ENCODE measurements at places on chromosomes 16 and 17. TPM values are rescaled to one million over a fixed set of nuclear protein-coding genes. Genes with fewer than 3 reads are reported as not detected.

Gene CPHXL2
- total RNA-seq = not detected

- DNase-seq = no peak
Measured at GRCh38 chr17:17440010-17440843, 36.6 kb upstream of the MED9 start.

DNA sequence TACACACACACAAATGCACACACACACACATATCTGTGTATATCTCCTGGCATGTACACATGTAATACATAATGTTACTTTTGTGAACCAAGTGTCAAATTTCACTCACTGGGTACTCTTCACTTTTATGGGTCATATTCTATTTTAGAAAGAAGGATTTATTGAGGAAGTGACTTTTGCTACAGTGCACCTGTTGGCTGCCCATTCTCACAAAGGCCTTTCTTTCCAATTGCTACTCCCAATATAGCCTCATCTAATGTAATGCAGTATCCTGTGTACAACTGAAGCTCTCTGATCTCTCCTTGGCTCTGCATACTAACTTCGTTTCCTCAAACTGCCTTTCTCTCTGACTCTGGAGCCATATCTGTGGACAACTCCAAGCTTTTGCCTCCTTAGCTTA is 107.5 kb downstream of the ABCA8 start:
- DNase-seq = no peak

DNA sequence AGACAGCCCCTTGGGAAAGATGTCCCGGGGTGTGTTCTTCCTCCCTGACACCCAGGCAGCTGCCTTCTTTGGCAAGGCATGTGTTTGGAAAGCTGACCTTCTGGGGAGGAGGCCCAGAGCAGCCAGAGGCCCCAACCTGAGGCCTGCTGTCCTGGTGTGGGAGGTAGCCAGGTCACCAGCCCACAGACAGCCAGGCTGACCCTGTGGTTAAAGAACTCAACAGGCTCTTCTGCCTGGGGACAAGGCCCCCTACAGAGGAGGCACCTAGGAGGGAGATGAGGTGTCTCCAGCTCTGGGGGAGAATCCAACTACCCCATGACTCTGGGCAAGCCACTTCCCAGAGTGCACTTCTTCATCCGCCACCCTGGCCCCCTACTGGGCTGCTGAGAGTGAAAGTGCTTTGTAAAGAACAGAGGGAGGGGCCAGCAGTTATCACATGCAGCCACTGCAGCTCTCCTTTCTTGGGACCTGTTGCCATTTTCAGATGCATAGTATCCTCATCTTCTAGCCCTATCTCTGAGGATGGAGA is 13.1 kb upstream of the SREBF1 start:
- peak; percentile 45 for DNase-seq

- DNase-seq = peak; percentile 73
Measured at GRCh38 chr17:69523244-69523861, 108.9 kb downstream of the MAP2K6 start.

GRCh38 chr16:20136446-20136968 is 62.8 kb upstream of the GPR139 start:
- no peak for DNase-seq

GRCh38 chr16:31350275-31351005 is 4.5 kb upstream of the ITGAX start:
- no peak for DNase-seq

DNA sequence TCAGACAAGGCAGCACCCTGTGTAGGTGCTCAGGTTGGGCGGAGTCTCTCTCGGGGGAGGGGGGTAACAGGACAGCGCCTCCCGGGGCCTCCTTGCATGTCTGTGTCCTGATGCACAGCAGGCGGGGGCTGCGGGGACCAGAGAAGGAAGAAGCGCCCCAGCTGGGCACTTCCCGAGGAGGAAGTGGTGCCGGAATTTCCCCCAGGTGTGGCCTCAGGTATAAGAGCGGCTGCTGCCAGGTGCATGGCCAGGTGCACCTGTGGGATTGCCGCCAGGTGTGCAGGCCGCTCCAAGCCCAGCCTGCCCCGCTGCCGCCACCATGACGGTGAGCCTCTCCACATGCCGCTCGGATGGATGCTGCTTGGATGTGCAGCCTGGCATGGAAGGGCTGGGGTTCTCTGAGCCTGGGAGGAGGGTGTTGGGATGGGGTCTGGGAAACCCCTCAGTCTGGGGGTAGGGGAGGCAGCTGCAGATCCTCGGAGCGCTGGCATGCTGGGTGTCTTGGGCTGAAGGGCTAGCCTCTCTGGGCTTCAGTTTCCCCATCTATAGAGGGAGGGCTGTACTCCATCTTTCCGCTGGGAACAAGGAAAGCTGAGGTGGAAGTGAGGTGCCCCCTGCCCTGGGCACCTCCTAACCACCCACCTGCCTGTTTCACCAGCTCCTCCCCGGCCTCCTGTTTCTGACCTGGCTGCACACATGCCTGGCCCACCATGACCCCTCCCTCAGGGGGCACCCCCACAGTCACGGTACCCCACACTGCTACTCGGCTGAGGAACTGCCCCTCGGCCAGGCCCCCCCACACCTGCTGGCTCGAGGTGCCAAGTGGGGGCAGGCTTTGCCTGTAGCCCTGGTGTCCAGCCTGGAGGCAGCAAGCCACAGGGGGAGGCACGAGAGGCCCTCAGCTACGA is at the start of gene IL17C:
TSS of gene IL17C (plus strand) at position 250 of the 908 bp plus-strand sequence. CDS start at position 320, 70 bp downstream.
- DNase-seq = no peak

DNA sequence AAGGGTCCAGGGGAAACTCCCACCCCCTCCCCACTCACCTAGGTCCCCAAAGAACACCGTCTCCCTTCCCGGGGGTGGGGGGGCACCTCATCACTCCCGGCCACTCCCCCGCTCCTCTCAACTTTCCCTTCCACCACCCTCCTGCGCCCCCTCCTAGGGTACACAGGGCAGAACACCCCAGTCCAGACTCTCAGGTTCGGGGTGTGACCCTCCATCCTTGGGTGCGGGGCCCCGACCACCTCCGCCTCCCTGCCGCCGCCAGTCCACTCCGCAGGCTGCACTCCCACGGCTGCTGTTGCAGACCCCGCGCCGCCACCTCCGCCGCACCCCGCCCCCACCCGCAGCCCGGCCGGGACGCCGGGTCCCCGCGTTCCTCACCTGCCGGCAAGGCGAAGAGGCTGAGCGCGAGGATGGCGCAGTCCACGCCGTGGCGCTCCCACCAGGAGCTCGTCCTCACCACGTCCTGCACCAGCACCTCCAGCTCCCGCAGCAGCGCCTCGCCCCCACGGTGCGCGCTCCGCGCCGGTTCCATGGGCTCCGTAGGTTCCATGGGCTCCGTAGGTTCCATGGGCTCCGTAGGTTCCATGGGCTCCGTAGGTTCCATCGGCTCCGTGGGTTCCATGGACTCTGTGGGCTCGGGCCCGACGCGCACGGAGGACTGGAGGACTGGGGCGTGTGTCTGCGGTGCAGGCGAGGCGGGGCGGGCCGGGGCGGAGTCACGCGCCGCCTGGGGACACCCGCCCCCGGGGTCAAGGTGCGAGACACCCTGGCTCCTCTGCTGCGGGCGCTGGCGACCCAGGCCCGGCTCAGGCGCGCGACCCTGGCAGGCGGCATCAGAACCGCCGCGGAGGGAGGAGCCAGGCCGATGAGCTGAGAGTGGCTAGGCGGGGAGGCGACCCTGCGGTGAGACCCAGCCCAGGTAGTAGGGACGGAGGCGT is at the start of gene FADS6:
TSS of gene FADS6 (minus strand) at position 660 of the 938 bp plus-strand sequence. CDS start at position 622, 38 bp downstream.
- DNase-seq = no peak

DNA sequence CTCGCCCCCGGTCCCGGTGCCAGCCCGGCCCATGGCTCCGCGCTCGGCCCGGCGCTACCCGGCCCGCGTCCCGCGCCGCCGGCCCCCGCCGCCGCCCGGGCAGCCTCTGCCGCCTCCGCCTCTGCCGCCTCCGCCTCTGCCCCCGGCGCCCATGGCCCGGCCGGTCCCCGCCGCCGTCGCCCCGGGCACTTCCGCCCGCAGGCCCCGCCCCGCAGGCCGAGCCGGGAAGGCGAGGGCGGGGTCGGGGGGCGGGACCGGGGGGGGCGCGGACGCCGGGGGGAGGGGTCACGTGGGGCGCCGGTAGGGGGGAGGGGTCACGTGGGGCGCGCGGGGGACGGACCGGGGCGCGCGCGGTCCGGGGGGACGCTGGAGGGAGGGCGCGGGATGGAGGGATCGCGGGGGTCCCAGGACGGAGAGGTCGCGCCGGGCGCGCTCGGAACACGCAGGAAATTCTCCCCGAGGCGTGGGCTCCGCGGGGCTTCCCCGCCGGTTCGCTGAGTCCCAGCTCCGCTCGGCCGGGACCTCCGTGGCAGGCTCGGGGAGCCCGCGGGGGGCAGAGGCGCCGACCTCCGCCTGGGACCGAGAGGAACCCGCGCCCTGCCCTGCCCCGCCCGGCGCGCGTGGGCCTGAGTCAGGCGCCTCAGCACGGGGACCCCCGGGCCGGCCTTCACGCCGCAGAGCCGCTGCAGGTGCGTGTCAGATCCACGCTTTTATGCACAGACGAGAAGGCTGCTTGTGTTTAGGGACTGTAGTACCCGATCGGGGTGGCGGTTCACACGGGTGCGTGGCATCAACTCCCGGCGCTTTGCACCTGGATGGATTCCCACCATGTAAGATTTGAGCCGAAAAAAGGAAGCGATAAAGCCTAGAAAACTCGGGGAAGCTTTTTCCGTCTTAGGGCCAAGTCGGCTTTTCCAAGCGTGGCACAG is at the start of gene PGAP6:
TSS of gene PGAP6 (minus strand) at position 190 of the 929 bp plus-strand sequence. CDS start at position 33, 157 bp downstream.
- peak; percentile 56 for DNase-seq

Gene GFAP
- total RNA-seq = 0.13 TPM

- DNase-seq = no peak
Measured at GRCh38 chr17:66369830-66370229, 67.4 kb downstream of the PRKCA start.

Gene TM4SF5
- not detected for total RNA-seq

- DNase-seq = no peak
Measured at GRCh38 chr16:11111856-11112634, 144.0 kb downstream of the SOCS1 start.

DNA sequence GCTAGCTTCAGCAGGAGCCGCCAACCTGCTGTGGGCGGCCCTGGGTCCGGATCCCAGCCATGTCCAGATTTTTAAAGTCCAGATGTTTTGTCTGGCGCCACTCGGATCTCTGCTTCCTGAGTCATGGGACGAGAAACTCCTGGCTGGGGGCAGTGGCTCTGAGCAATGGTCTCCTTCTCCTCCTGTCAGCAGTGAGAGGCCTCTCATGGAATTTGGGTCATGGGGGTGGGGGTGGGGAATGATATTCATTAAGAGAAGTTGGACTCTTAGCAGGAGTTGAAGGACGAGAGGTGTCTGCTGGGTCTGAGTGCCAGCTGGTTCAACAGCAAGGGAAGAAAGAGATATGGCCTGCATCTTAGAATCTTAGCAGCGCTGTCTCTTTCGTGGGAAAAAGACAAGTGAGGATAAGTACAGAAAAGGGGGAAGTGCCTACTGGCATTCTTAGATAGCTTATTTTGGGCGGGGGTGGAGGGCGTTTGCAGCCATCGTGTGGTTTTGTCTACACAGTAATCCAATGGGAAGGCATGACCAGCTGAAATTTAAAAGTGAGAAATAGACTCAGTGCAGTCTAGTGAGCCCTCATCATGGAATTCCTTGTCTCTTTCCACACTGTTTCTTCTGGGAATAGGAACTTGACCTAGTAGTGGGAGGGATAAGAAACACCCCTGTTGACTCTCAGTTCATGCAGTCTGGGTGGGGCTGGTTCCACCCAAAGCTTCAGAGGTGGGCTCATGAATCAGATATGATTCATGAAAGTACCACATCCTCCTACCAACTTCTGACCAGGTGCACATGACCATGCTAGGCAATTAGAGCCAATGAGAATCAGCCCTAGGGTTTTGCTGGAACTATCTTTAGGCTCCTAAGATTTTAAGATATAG is 80.5 kb downstream of the MYH13 start:
- no peak for DNase-seq

Gene ACSM3
- total RNA-seq = 0.13 TPM

DNA sequence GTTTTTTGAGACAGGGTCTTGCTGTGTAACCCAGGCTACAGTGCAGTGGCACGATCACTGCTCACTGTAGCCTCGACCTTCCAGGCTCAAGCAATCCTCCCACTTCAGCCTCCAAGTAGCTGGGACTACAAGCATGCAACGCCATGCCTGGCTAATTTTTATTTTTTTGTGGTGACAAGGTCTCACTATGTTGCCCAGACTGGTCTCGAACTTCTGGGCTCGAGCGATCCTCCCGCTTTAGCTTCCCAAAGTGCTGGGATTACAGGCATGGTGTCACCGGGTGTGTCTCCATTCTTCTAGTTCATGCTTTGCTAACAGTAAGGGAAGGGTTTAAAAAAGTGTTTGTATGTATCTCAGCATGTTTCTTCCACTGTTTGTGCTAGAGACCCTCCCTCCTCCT is 101.8 kb downstream of the HIC1 start:
- DNase-seq = no peak

DNA sequence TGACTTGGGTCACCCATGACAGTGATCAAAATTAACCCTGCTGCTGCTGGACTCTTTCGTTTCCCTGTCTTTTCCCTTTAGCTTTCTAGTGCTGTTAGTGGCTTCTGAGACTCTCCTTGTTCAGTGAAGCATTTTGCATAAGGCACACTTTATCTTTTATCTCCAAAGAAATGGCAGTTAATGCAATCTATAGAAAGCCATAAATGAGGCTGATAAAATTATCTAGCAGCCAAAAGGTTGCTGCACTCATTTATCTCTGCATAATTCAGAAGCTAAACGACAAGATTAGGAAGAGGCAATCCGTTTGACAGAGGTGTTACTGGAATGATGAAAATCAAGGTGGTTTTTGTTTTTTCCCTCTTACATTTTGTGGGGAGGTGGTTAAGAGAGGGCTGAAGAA is 1109.5 kb upstream of the EEF2KMT start:
- DNase-seq = no peak

GRCh38 chr17:79922798-79923197 is 83.6 kb upstream of the CBX4 start:
- DNase-seq = no peak

DNA sequence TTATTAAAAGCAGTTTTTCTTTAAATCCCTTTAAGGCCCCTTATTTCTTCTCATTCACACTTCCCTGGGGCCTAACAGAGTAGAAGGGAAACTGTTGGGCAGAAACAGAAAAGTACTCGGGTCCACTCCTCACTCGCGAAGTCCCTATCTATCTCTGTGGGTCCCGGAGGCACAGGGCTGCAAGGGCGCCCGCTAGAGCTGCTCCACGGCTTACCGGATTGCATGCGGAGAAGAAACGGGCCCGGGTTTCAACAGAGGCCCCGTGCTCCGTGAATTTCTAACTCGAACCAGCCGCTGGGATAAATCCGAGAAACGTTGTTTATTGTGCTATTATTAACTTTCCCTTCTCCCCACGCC is 4.3 kb downstream of the CBLN1 start:
- DNase-seq = no peak

Gene NPW
- 1.3 TPM for total RNA-seq
